Inflammatory macrophage (primary cell): ENCODE measurements at places on chromosomes 4 and X.

DNA sequence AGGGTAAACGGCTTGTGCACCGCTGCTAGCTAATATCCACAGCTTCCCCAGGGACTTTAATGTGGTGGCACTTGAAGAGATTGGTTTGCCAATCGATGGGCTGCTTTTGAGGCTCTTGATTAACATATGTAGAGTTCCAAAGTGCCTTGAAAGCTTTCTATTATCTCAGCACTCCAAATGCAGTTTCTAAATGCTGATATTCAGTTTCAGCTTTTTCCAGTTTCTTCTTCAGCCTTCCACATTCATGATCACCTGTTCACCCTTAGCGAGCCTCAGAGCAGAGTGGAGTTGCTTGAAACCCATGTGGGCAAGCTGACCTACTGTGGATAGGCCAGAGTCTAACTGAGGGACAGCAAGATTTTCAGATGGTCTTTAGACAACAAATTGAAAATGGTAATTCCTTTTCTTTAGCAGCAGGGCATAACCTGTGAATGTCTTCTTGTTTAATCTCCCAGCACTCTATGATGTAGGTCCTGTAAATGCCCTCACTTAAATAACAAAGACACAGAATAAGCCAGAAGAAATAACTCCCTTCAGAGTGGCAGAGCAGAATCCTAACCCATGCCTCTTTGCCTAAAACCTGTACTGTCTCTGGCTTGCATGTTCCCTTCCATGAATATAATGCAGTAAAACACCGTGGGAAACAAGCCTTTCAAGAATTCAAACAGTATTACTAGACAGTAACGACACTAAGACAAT, 99.8 kb downstream of the TSPAN5 start:
- no peak for DNase-seq

DNA sequence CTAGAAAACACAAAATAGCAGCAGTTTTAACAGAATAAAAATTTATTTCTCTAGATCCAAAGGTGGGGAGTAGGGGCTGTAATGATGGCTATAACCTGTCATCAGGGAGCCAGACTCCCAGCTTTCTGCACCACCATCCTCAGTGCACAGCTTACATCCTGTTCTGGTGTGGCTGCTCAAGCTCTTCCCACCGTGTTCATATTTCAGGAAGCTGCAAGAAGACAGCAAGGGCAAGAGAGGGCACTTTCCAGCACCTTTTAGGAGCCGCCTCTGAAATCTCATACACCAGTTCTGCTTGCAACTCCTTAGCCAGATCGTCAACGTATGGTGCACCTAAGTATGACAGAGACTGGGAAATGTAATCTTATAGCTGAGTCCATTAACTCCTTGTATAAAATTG, 253.7 kb downstream of the CENPC start:
- no peak for DNase-seq

DNA sequence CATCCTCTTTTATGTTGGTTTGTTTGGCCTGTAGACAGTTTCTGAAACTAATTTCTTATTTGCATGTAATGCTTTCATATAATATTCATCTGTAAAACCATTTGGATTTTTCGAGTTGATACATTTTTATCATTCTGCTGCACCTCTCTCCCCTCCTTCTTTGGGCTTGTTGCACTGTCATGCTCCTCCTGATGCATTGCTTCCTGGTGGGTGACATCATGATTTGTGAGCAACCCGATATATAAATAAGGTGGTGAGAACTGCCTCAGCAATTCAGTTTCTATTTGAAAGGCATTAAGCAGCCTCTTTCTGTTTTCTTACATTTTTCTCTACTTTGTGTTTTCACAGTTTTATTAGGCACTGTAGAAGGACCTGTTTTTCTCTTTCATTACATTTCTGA, 515.7 kb downstream of the RPA4 start:
- DNase-seq, result no peak

- no peak for DNase-seq
These were observed 79.5 kb downstream of the CLNK start for GRCh38 chr4:10605031-10605430.

- no peak for DNase-seq
These were observed 113.4 kb downstream of the ZAR1 start for GRCh38 chr4:48603366-48604003.

DNA sequence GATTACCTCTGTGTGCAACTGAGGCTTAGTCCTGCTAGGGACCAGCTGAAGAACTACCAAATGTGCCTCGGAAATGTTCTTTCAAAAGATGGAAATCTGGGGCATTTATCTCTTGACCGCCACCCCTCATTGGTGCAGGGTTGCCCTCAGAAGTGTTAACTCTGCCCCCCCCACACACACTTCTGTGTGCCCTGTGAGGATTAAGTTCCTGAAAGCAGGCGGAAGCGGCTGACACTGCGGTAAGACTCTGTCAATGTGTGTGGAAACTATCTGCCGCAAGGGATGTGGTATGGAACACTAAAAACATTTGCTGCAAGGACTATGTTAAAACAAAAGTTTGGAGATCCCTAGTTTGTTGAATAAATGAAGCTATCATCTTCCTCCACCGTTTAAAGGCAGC, 106.9 kb upstream of the NDP start:
- DNase-seq, result no peak

- DNase-seq, result no peak
These were observed 51.7 kb upstream of the SLC10A4 start for GRCh38 chr4:48431401-48431800.

DNA sequence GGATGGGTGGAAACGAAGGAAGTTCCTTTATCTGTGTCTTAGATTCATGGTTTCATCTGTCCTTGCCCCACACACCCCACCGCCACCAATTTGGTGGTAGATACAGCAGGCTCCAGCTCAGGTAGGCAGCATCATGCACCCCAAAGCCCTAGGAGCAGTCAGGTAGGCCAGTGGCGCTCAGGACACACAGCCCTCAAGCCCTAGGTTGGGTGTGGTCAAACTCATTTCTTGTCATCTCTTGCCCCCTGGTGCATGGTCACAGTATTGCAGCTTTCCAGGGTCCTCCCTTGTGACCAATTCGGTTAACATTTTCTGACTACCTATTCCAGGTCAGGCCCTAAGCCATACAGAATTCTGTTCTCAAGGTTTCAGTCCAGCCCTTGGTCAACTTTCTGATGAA, 14.5 kb upstream of the PRRG3 start:
- peak; percentile 37 for DNase-seq

- DNase-seq, result no peak
These were observed 58.7 kb downstream of the MAD2L1 start for GRCh38 chr4:120007896-120008436.

DNA sequence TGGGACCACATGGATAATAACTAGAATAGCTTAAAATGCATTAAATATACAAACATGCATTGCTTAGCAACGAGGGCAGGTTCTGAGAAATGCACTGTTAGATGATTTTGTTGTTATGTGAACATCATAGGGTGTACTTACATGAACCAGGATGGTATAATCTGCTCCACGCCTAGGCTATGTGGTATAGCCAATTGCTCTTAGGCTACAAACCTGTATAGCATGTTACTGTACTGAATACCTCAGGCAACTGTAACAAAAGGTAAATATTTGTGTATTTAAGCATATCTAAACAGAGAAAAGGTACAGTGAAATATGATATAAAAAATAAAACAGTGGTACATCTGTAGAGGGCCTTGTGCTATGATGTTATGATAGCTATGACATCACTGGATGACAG, 169.2 kb upstream of the IL15 start:
- no peak for DNase-seq

GRCh38 chrX:26889574-26889973, 573.6 kb downstream of the PPP4R3C start:
- no peak for DNase-seq

DNA sequence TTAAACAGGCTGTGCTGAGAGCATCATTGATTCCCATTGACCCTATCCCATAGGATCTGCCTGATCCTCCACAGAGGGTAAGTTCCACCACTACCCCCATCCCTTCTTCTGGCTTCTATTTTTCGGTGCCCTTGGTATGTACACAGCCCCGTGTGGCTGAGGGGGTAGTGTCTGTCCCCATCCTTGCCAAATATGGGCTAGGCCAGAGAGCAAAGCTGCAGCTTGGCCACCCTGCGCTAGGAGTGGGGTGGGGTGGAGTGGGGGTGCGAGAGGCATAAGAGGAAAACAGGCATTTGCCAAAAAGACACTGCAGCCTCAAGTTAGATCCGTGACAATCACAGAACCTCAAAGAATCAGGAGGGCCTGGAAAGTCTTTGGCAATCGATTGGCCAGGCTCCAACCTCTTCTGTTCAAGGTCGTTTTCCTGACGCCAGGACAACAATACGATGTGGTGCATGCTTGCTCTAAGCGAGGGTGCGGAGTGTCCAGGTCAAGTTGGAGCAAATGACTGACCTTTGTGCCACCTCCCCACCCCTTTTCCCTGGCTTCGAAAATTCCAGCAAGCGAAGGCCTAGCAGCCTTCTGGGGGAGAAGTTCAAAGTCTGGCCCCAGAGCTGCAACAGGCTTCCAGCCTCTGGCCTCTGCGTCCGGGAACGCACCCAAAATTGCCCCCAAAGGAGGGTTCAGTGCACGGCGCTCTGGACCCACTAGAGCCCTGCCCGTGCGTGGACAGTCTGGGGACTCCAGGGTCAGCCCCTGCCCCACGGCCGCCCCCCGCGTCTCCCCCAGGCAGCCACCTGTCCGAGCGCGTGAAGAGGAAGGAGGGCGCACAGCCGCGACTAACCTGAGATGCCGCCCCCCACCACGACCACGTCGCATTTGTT, 598 bp downstream of the MAOB start:
- no peak for DNase-seq

DNA sequence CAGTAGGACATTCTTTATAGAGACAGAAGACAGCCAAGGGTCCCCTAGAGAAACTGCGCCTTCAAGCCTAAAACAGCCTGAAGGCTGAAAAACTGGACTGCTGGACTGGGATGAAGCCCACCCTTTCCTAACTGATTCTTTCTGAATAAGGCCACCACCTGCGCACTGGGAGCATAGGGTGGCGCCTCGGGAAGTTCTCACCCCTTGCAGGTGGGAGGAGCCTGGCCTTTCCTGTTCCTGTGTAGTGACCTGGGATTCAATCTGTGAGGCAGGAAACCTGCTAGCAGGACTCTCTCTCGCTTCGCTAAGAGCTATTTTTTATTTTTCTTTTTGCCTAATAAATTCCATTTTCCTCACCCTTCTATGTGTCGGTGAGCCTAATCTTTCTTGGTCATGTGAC, 61.8 kb upstream of the KLHL13 start:
- no peak for DNase-seq

DNA sequence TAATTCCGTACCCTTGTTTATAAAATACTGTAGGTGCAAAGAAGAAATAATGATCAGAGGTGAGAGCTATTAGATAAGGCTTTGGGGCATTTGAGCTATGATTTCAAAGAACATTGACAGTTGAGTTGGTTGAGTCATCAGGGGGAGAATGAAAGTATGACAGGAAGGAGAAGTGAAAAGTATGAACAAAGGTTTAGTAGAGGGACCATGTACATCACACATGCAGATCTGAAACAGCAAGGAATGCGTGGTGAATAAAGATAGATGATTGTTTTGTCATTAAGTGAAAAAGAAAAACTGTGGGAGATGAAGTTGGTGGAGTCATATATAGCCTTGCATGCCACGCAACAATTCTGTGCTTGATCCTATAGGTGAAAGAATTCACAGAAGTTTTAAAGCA, 163.1 kb downstream of the ARAP2 start:
- DNase-seq, result no peak

- DNase-seq, result no peak
These were observed 83.4 kb upstream of the KLHL13 start for GRCh38 chrX:118199997-118200396.

DNA sequence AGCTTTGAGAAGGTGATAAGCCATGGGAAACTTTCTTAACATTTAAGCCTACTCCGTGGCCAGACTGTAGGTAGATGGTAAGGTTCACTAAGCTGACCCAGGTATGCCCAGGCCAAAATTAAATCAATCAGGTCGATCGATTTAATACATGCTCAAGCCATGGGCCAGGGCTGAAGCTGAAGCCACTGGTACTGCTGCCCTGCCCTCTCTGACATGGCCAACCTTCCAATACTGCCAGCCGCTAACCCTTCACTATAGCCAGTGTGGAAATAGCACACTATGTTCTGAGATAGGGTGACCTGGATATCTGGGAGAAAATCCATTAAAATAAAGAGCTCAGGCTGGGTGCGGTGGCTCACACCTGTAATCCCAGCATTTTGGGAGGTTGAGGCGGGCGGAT, 31.6 kb downstream of the TSC22D3 start:
- DNase-seq, result no peak

DNA sequence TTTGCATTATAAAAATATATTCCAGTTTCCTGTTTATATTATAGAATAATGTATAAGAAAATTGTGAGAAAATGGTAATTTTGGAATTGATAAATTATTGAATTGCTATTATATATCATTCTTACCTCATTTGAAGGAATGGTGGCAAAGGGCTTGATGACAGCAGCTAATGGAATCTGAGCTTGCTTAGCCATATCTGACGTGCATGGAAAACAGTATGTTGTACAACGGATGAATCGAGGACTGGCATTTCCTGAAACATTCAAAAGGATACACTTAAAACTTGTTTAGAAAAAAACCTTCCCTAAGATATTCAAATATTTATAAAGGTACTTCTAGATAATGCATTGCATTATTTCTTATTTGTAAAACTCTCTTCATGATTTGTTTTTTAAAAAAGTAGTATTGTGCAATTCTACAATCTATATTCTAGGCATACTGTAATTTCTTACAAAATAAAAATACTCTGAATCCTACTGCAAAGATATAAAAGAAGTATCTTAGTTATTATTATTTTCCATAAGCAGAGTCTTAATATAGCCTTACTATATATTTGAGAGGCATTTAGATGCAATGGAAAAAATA, 38.3 kb downstream of the SEC24D start:
- DNase-seq, result no peak

- DNase-seq, result no peak
These were observed 338.6 kb downstream of the SPIN4 start for GRCh38 chrX:63012574-63012973.

DNA sequence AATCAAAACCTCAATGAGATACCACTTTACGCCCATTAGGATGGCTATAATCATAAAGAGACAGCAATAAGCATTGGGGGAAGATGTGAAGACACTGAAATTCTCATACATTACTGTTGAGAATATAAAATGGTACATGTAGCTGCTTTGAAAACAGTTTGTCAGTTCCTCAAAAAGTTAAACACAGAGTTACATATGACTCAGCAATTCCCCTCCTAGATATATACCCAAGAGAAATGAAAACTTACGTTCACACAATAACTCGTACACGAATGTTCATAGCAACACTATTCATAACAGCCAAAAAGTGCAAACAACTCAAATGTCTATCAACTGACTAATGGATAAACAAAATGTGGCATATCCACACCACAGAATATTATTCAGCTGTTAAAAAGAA, 36.6 kb downstream of the PHF8 start:
- no peak for DNase-seq

- peak; percentile 37 for DNase-seq
These were observed 31.3 kb upstream of the ARHGEF38 start for GRCh38 chr4:105520819-105521790.

DNA sequence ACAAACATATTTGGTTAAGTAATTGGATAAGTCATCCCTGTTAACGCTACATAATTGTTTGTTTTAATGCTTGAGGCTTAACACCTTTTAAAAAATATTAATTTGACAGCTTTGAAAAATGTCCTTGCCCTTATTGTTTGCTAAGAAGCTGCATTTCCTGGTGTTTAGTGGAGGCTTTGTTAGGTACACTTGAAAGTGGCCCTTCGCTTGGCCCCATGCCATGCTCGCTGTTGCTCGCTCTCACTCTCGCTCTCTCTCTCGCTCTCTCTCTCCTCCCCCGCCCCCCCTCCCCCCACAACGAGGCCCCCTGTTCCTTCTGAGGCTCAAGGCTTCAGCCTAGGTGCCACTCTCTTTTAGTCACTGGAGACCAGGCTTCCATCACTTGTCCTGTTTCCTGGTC, 139.6 kb downstream of the DCLK2 start:
- DNase-seq, result no peak

GRCh38 chr4:16707874-16708273, 190.6 kb downstream of the LDB2 start:
- DNase-seq, result no peak
